ENCODE measurements at places on chromosomes 13 and 19.
A peak's percentile ranks its signal among the peaks of the same experiment; 100 is the strongest.

DNA sequence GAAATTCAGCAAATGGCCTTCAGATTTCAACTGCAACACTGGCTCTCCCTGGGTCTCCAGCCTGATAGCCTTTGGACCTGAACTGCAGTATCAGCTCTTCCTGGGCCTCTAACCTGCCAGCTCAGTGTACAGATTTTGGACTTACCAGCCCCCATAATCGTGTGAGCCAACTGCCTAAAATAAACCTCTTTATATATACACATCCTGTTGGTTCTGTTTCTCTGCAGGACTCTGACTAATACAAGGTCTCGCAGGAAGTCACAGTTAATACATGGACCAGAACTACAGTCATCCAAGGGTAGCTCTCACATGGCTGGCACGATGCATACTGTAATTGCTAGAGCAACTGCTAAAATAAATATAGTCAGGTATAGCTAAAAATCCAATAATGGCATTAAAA is 85.1 kb downstream of the KATNAL1 start:
- no peaks in the 10 kb centered on the region for H3K36me3 ChIP-seq
- no peak overlapping the region for H3K27ac ChIP-seq
- H3K27me3 ChIP-seq, result no peaks in the 10 kb centered on the region
- no peaks in the 10 kb centered on the region for H3K4me1 ChIP-seq
- DNase-seq, result no peak

- no peak overlapping the region for H3K27ac ChIP-seq
- H3K4me3 ChIP-seq, result no peak overlapping the region
- no peaks in the 10 kb centered on the region for H3K27me3 ChIP-seq
- H3K4me1 ChIP-seq, result no peaks in the 10 kb centered on the region
- H3K36me3 ChIP-seq, result no peaks in the 10 kb centered on the region
- no peak for DNase-seq
Observed at GRCh38 chr13:61255040-61255796, 160.4 kb downstream of the PCDH20 start.

DNA sequence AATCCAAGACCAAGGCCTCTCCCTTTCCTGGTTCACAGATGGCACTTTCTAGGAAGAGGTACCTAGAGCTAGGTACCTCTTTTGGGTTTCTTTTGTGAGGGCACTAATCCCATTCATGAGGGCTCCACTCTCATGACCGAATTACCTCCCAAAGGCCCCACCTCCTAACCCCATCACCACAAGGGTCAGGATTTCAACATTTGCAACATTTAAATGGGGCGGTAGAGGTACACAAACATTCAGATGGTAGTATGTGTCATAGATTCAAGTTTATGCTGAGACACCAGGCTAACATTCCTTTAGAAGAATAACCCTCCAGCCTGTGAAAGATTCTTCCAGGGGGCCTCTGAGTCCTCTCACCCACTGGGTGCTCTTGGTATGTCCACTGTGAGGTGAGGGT is 116.3 kb downstream of the FOXO1 start:
- peak overlapping the region; percentile 72 for H3K27ac ChIP-seq
- H3K4me3 ChIP-seq, result no peak overlapping the region
- no peaks in the 10 kb centered on the region for H3K36me3 ChIP-seq

DNA sequence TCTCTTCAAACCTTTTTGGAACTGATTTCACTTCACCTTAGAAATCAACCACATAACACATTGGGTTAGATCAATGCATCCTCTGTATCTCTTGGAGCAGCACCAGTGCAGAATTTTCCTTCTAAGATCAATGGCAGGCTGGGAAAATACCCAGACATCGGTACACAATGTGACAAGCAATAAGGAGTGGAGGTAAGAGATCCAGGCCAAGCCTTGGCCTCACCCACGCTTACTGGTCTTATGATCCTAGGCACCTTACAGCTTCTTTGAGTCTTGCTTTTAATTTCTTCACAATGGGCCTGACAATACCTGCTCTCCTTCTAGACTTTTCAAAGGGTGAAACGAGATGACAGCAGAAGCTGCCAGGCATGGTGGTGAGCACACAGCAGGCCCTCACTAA is 232.0 kb downstream of the LACC1 start:
- no peaks in the 10 kb centered on the region for H3K36me3 ChIP-seq
- H3K27ac ChIP-seq, result no peak overlapping the region
- H3K27me3 ChIP-seq, result no peaks in the 10 kb centered on the region
- no peak for DNase-seq
- H3K4me3 ChIP-seq, result no peak overlapping the region

DNA sequence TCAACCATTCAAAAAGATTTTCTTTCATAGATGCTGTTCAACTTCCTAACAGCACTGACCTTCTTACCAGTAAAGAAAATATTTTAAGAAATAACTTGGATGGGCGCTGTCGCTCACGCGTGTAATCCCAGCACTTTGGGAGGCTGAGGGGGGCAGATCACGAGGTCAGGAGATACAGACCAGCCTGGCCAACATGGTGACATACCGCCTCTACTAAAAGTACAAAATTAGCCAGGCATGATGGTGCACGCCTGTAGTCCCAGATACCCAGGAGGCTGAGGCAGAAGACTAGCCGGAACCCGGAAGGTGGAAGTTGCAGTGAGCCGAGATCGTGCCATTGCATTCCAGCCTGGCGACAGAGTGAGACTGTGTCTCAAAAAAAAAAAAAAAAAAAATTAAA is 865.7 kb upstream of the SLC10A2 start:
- H3K4me3 ChIP-seq, result no peak overlapping the region
- H3K4me1 ChIP-seq, result no peaks in the 10 kb centered on the region
- no peaks in the 10 kb centered on the region for H3K36me3 ChIP-seq
- no peak overlapping the region for H3K27ac ChIP-seq

DNA sequence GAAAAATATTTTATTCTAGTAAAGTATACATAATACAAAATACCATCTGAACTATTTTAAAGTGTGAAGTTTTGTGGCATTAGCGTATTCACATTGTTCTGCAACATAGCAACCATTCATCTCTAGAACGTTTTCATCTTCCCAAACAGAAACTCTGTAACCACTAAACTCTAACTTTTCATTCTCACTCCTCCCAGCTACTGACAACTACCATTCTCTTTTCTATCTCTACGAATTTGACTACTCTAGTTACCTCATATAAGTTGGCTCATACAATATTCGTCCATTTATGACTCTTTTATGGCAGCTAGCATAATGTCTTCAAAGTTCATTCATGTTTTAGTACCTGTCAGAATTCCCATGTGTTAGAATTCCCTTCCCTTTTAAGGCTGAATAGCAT is 150.5 kb upstream of the MIR17HG start:
- no peaks in the 10 kb centered on the region for H3K36me3 ChIP-seq
- no peak overlapping the region for H3K27ac ChIP-seq
- H3K4me3 ChIP-seq, result no peak overlapping the region

DNA sequence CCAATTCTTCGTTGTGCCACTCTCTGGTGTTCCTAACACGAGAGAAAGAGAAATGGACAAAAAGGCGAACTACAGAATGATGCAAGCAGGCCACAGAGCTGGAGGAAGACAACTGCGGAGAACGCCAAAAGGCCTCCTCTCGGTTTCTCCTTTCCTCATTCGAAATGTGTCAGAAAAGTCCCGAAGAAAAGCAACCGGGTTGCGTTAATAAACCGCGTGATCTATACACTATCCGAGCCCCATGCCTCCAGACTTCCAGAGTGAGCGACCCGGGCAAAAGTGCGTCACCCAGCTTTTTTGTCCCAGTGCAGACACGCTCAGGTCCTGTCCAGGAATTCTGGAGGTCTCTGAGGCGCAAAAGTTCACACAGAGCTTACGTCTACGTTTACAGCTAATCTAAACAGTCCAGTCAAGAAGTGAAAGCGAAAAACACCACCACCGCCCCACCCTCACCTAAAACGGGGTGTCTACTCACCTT is 413 bp downstream of the N4BP2L2 start:
- H3K4me3 ChIP-seq, result peak overlapping the region; percentile 76
- H3K27me3 ChIP-seq, result no peaks in the 10 kb centered on the region
- H3K4me1 ChIP-seq, result no peaks in the 10 kb centered on the region
- no peaks in the 10 kb centered on the region for H3K36me3 ChIP-seq
- peak overlapping the region; percentile 98 for H3K27ac ChIP-seq
- no peak for DNase-seq

- H3K27ac ChIP-seq, result no peak overlapping the region
- H3K4me3 ChIP-seq, result no peak overlapping the region
- DNase-seq, result no peak
- H3K36me3 ChIP-seq, result no peaks in the 10 kb centered on the region
Observed at GRCh38 chr13:20969182-20969581, 66.6 kb upstream of the XPO4 start.

DNA sequence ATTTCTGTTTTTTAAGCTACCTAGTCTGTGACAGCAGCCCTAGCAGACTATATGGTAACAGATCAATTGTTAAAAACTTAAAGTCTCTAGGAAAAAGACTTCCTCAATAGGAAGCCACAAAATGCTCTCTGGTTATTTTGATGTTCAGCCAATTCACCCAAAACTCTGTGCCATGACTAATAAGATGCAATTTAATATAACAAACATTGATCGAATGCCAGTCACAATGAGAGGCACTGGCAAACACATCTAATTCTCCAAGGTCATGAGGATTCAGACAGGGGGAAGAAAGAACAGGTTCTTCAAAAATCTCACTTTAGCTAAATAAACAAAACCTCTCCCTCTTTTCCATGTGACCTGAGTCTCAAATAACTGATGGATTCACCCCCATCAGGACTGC is 107.5 kb downstream of the SUCLA2 start:
- no peaks in the 10 kb centered on the region for H3K27me3 ChIP-seq
- H3K27ac ChIP-seq, result no peak overlapping the region
- no peaks in the 10 kb centered on the region for H3K4me1 ChIP-seq
- H3K36me3 ChIP-seq, result no peaks in the 10 kb centered on the region
- no peak overlapping the region for H3K4me3 ChIP-seq

- no peak overlapping the region for H3K4me3 ChIP-seq
- no peak for DNase-seq
- H3K27ac ChIP-seq, result no peak overlapping the region
- H3K27me3 ChIP-seq, result no peaks in the 10 kb centered on the region
Observed at GRCh38 chr13:36454987-36455386, 22.7 kb downstream of the CCNA1 start.

GRCh38 chr13:99620806-99621205 is 119.5 kb downstream of the TM9SF2 start:
- H3K27ac ChIP-seq, result no peak overlapping the region
- H3K4me1 ChIP-seq, result no peaks in the 10 kb centered on the region
- DNase-seq, result no peak
- no peaks in the 10 kb centered on the region for H3K27me3 ChIP-seq
- no peak overlapping the region for H3K4me3 ChIP-seq

GRCh38 chr13:34046457-34046856 is 228.5 kb downstream of the RFC3 start:
- H3K4me3 ChIP-seq, result no peak overlapping the region
- H3K4me1 ChIP-seq, result no peaks in the 10 kb centered on the region
- H3K36me3 ChIP-seq, result no peaks in the 10 kb centered on the region
- no peak overlapping the region for H3K27ac ChIP-seq
- no peaks in the 10 kb centered on the region for H3K27me3 ChIP-seq
- no peak for DNase-seq

DNA sequence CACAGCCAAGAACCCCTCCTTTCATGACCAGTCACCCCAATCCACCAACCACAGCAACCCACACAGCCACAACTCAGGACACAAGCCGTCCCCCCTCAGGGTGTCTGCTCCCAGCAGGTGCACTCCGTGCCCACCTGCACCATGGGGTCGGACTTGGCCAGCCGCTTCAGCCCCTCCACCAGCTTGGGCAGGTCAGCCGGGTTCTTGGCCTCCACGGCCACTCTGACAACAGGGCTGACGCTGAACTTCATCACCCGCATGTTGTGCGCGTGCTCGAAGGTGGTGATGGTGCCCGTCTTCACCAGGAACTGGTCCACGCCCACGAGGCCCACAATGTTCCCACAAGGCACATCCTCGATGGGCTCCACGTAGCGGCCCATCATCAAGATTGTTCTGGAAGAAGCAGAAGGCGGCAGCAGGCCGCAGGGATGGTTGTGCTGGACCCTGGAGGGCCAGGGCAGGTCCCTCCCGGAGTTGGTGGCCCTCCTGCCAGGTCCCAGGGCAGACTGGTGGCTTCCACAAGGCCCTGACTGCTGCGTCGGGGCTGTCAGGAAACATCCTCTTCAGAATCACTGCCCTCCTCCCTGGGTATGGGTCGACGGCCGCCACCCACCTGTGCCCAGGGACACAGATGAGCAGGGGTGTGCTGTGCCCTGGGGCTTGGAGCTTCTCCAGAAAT is 5.5 kb downstream of the EEF2 start:
- no peaks in the 10 kb centered on the region for H3K36me3 ChIP-seq
- H3K27me3 ChIP-seq, result no peaks in the 10 kb centered on the region
- H3K4me1 ChIP-seq, result peaks cover 11% of the 10 kb centered on the region
- no peak overlapping the region for H3K27ac ChIP-seq
- DNase-seq, result no peak
- H3K4me3 ChIP-seq, result no peak overlapping the region

GRCh38 chr13:110443622-110444225 is 117.8 kb downstream of the RAB20 start:
- DNase-seq, result peak; percentile 47
- no peaks in the 10 kb centered on the region for H3K36me3 ChIP-seq
- H3K27ac ChIP-seq, result peak overlapping the region; percentile 64
- H3K4me3 ChIP-seq, result no peak overlapping the region

DNA sequence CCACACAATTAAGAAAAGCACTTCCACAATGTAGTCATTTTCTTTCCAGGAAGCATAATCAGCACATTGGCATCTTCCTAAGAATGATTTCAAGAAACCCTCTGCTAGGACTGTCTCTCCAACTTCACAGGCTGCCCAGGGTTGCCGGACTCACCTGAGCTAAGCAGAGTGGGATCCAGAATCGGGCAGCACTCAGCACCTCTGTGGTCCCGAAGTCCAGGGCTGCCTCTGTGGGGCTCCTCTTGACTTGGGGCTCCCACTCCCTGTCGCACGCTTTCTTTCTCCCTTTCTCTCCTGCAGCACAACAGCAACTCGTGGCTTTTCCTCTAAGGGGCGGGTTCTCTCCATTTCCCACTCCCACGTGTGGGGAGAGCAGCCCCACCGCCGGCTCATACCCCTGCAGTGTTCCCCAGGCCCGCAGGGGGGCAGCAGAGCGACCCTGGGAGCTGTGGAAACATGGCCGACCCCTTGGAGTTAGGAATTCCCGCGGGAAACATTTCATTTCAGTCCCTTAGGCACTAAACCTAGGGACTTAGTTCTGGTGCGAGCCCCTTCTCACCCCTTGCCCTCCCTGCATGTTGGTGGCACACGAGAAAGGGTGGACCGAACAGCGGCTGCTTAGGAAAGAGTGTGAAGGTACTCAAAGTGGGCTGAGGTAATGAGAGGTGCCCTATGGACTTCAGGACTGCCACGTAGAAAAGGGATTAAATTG is at the start of gene TMEM272:
Gene TMEM272 (minus strand): TSS at position 316 of the 712 bp plus-strand sequence. CDS start 6,647 bp downstream, outside the sequence.
- DNase-seq, result peak; percentile 55
- no peak within 1 kb of the TSS for H3K27ac ChIP-seq
- H3K36me3 ChIP-seq, result no peaks in the 10 kb centered on the region
- H3K4me1 ChIP-seq, result no peaks in the 10 kb centered on the region

GRCh38 chr13:30154531-30154930 is 152.8 kb downstream of the KATNAL1 start:
- no peaks in the 10 kb centered on the region for H3K27me3 ChIP-seq
- no peak for DNase-seq
- no peaks in the 10 kb centered on the region for H3K36me3 ChIP-seq
- no peak overlapping the region for H3K4me3 ChIP-seq
- H3K4me1 ChIP-seq, result no peaks in the 10 kb centered on the region
